ENCODE measurements at places on chromosomes 2 and 18.

DNA sequence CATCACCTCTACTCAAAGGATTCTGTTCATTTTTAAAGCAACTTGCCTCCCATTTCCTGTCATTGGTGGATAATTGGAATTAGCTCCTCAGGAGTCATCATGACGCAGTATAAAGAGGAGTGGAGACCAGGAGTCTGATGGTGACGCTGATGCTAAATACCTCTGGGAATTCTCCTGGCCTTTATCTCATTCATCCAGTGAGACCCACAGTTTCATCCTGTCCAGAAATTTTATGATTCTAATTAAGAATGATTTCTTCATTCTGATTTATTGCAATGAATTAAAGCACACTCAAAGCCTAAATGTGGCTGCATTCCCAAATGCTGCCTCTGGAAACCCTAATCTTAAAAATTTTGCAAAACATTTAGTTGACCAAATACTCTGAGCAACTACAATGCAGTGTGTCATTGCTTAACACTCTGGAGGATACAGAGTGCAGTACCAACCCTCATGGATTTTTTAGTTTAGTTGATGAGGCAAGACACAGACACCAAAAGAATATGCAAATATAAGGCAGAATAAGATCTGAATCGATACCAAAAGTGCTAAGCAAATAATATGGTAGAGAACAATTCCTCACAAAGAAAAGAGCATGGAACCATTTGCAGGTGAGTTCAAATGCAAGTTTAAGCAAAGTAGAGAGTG, 236.2 kb downstream of the ETAA1 start:
- no peak for DNase-seq

DNA sequence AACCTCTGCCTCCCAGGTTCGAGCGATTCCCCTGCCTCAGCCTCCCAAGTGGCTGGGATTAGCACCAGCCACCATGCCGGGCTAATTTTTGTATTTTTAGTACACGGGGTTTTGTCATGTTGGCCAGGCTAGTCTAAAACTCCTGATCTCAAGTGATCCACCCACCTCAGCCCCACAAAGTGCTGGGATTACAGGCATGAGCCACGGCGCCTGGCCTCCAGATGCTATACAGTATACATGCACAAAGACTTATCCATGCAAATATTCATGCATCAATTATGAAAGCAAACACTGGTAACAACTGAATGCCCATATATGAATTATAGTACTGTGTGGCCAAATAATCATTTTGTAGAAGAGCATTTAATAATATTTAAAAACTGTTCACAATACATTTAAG, 36.0 kb upstream of the SOS1 start:
- DNase-seq = no peak

GRCh38 chr2:27929916-27930486, 39.5 kb downstream of the BABAM2 start:
- no peak for DNase-seq

DNA sequence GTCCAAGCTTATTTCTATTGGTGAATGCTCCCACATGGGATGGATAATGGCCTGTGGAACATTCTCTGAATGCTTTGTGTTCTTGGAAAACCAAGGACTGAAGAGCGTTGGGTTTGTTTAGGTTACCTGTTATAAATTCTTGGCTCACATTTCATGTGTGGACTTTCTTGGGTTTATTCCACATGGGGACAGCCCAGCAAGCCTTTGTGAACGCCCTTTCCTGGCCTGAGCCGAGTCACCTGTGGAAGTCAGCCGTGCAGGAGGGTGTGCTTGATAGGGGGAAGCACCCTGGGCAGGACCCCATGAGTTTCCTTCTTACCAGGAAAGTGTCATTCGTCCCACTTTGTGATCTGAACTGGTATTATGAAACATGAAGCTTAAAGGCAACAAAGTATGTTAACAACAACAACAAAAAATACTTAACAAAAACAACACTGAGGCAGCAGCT, 4.1 kb downstream of the RAB31 start:
- DNase-seq = no peak

DNA sequence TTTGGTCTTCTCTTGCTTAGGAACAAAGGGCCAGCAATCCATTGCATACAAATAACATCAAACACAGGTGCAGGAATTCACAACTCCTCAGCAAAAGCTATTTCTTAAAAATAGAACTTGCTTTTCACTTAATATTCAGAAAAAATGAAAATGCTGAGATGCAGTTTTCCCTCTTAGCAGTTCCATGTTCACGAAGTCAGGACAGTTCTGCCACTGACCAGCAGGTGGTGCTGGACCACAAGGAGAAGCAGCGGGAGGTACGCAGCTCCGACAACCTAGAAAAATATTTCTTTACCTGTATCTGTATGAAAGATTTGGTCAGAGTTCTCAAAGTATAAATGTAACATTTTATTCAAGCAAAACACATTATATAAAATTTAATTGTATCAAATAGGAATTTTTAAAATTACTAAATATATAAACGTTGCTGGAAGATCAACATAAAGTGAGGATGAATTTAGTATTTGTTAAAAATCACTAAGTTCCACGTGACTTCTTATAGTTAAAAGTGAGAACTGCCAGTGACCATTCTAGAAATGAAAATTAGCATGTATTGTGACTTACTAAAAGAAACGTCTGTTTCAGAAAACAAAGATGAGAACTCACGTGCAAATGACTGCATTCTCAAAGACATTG, 48.8 kb downstream of the ADNP2 start:
- peak; percentile 68 for DNase-seq

- DNase-seq = no peak
Measured at GRCh38 chr2:71492112-71492511, 38.8 kb downstream of the DYSF start.

DNA sequence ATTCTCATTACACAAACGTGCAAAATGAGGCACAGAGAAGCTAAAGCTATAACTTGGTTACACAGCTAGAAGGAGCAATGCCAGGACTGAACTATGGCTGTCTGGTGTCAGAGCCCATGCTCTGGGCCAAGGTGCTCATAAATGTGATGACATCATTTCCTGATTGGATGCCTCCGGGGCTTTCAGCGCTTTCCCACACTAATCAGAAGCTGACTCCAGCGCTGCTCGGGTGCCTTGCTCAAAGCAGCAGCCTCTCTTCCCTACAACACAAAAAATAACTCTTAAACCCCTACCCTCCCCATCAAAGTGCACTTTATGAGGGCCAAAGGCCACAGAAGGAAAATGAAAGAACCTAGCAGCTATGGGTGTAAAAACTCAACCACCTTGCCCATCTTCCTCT, 90.7 kb downstream of the STK39 start:
- no peak for DNase-seq

DNA sequence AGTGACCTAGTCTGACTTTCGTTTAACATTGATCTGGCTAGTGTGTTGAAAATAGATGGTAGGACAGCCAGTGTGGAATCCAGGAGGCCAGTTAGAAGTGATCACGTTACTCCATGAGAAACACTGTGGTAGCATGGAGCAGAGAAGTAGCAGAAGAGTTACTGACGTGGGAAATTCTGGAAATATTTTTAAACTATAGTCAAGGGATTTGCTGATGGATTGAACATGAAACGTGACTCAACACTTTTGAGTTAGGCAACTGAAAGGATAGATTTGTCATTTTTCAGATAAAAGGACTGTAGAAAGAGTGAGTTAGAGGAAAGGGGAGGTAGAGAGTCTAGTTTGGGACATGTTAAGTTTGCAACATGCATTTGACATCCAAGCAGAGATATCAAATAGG, 130.4 kb downstream of the IRS1 start:
- DNase-seq = no peak

- no peak for DNase-seq
Measured at GRCh38 chr2:234754126-234754525, 197.7 kb upstream of the SH3BP4 start.

- no peak for DNase-seq
Measured at GRCh38 chr18:56062931-56063330, 474.9 kb upstream of the TCF4 start.

DNA sequence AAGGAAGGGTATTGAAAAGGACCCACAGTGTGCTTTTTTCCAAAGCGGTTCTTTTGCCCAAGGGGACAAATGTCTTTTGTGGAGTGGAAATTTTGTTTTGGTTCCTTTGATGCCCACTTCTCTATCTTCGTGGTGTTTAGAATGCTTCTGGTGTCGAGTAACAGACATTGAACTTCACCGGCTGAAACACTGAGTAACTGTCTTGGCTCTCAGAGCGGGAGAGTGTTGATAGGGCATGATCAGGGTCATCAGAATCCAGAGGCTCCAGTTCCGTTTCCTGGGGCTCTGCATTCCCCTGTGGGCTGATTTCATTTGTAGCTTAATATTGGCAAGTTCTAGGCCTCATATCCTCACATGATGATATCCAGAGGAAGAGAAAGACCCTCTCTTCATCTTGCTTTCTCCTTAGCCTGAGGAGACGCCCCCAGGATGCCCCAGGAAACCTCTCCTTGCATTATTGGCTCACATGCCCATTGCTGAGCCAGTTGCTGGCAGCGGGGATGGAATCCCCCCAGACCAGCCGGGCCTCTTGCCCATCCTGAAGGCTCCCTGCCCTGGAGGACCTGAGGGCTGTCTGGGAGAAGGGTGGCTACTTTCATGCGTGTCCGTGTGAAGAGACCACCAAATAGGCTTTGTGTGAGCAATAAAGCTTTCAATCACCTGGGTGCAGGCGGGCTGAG, 27.9 kb upstream of the AGFG1 start:
- no peak for DNase-seq

GRCh38 chr18:75869162-75869561, 441.7 kb upstream of the SMIM21 start:
- DNase-seq = no peak

GRCh38 chr2:62222674-62223073, 26.8 kb downstream of the B3GNT2 start:
- DNase-seq = no peak

DNA sequence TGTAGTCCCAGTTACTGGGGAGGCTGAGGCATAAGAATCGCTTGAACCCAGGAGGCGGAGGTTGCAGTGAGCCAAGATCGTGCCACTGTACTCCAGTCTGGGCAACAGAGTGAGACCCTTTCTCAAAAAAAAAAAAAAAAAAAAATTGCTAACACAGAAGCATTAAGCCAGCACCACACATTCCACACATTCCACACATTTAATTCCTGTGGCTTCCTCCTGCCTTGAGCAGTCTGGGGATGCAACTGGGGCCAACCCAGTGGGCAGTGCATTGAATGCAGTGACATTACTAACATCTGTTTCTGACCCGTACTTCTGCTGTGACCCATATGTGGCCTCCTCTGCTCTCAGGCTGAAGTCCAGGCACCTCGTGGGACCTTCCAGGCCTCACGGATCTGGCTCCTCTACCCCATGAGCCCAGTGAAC, 107.0 kb downstream of the BCL2L11 start:
- DNase-seq = no peak

DNA sequence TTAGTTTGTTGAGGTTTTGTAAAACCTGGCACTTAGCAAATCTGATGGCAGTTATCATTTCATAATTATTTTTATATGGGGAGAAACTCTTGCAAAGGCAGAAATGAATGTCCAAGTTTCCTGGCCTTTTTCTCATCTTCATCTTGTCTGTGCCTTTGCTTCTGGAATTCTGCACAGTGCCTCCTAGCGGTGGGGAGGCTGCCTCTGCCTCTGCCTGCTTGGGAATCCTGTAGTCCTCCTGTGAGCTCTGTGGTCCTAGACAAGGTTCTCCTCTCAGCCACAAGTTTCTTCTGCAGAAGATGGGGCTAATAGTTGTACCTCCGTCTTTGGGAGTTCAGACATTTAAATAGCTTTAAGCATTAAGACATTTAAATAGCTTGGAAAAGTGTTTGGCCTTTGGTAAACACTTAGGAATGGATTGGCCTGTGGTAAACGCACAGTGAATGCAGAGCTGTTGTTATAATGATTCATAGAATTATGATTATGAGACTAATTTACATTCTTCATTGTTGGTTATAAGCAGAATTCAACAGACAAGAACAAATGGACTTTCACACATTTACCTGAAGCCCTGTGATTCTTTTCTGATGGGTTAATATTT, 101.2 kb downstream of the ZNF236 start:
- no peak for DNase-seq

DNA sequence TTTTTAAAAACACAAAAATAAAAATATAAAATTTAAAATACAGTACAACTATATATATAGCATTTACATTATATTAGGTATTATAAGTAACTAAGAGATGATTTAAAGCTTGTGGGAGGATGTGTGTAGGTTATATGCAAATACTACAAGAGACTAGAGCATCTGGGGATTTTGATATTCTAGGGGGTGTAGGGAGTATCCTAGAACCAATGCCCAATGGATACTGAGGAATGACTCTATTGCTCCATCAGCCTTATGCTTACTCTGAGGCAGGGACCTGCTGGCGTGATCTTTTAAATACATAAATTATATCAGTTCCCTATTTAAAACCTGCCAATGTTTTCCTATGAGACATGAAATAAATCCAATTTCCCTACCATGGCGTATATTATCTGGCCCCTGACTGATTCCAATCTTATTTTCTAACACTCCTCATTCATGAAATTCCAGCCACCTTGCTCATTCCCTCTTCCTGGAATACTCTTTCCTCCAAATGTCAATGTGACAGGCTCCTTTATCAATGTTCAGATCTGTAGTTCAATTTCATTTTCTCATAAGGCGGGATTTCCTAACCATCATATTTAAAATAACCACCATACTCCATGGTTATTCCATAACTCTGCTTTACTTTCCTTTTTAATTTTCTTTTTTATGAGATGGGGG, 22.2 kb downstream of the SP3 start:
- no peak for DNase-seq

DNA sequence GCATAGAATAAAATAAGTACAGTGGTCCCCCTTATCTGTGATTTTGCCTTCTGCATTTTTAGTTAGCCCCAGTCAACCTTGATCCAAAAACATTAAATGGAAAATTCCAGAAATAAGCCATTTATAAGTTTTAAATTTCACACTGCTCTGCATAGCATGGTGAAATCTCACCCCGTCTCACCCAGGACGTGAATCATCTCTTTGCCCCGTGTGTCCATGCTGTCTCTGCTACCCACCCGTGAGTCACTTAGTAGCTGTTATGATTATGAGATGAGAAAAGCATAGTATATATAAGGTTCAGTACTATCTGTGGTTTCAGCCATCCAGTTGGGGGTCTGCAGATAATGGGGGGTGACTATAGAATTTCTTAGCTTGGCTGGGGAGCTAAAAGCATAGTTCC, 67.3 kb downstream of the RHBDD1 start:
- DNase-seq = no peak

DNA sequence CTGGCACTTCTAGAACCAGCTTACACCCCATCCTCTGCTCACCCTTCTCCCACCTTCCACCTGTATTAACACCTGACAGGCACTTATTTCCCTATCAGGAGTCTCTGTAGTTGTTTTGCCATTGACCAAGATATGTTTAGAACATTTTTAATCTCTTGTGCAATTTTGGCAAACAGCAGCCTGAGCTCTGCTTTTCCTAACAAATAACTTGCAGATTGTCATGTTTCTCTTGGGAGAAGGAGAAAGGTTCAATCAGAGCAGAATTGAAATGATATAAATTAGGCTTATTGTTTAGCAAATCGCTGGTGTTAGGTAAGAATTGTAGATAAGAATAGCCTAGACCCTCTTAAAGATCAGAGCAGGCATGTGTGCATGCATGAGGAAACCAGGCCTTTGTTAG, 225.5 kb downstream of the PARD3B start:
- no peak for DNase-seq

DNA sequence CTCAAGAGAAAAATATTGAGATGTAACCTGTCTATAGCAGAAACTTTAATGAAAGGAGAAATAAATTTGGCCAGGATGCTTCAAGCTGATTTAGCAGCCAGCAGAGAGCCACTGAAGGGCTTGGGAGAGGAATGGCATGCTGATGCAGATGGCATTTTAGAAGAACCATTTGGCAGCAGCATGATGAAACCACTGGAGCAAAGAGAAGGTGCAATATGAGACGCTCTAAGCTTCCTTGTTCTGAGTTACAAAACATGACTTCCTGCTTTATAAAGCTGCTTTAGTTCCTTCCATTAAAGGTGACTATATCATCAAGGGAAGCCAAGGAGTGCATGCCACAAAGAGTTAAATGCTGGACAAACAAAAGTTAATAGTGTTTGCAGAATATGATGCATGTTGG, 189.7 kb downstream of the PID1 start:
- DNase-seq = no peak
